ENCODE measurements at places on chromosomes 4 and X.

DNA sequence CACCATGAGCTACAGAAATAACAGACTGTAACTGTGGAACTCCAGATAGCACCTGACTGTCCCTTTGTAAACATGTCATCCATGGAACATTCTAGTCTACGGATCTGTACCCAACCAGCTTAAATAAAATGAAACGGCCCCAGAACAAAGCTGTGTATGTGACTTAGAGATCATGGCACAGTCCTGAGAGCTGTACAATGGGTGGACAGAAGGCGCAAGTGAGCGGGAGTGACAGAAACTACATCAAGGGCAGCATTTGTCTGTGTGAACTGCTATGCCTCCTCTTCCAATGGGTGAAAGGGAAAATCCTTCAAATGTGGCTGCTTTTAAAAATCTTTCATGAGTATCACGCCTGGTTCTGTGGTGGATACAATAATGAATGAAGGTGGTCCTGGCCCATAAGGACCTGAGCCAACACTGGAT is 72.5 kb downstream of the FAT1 start:
- no peak for DNase-seq

GRCh38 chr4:163111588-163111987 is 55.1 kb downstream of the NAF1 start:
- no peak for DNase-seq

DNA sequence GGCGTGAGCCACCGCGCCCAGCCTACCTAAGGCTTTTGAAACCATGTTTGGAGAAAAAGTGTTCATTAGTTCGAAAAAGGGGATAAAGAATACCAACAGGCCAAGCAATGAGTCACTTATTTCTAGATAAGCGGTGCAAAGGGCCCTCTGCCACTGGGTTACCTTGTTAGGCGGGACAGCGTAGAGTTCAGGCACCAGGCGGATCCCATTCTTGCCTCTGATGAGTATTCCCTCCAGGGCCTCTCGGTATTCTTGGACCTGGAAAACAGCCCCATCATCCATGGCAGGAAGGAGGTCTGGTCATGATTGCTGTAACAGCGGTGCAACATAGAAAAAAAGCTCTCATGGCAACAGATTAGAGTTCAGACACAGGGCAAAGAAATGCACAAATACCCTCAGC is 48.0 kb downstream of the PHKA2 start:
- DNase-seq, result no peak

DNA sequence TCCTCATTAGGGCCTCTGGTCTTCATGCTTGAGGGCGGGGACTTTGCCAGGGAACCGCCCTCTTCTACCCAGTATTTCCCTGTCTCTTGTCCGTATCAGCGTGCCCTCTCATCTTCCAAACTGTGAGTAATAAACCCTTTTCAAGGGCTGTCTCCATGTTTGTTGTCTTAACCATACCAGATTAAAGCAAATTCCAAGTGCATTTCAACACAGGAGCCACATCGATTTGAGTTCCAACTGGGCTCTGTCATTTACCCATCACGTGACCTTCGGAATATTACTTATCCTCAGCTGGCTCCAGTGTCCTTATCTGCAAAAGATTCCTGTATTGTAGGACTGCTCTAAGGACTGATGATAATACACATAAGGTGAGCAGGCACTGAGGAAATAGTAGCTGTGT is 6.4 kb upstream of the PHEX start:
- no peak for DNase-seq

GRCh38 chr4:66766557-66766956 is 778.7 kb downstream of the CENPC start:
- no peak for DNase-seq

DNA sequence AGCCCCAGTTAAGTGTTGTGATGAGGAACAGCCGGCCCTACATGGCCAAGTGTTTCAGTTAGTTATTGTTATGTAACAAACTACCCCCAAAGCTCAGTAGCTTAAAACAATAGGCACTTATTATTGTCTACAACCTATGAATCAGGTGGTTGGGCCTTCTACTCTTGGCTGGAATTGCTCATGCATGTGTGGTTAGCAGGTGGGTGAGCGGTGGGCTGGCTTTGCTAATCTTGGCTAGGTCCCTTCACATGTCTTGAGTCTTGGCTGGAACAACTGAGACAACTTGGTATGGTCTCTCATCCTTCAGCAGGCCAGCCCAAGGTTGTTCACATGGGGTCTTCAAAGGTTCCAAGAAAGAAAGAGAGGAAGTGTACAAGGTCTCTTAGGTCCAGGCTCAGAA is 54.5 kb upstream of the CHRNA9 start:
- no peak for DNase-seq

GRCh38 chrX:23341452-23341851 is 6.8 kb downstream of the PTCHD1 start:
- no peak for DNase-seq

DNA sequence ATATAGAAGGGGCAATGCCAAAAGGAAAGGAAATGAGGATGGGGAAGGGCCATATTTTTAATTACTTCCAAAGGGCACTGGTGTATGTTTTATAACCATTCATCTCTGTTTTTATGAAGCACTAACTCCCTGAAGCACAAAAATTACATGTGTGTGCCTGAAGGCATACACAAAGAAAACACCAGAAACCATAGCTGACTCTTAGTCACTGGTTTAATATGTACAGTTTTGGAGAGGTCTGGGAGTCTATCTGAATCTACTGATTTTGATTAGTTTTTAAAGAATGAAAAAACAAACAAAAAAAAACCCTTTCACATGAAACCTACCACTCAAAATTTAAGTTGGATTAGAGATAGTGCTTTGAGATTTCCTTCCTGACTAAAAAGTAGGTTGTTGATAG is 438.7 kb downstream of the RPA4 start:
- DNase-seq, result no peak

DNA sequence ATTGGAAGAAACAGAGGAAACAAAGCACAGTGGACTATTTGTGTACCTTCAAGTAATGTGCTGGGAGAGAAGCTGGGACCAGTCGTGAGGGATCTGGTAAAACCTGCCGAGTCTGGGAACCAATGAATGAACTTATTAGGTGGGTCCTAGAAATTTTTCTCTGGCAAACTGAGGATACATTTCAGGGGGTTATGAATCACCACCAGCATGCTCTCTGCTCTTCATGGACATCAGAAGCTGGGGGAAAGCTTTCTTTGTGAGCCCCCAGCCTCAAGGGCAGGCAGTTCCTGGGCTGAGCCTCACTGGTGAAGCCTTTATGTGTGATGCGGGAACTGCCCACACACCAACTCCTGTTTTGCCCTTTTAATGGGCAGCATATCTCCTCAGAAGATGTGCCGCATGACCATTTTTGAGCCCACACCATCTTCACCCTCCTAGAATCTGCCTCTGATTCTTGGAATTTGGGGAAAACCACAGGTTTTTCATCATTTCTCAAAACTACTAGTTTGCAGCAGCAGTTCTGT is 95.4 kb upstream of the ENPP6 start:
- DNase-seq, result no peak

All from GM04503 (cell line).